NCI-H446 (cell line): ENCODE measurements at places on chromosomes 4 and X.

DNA sequence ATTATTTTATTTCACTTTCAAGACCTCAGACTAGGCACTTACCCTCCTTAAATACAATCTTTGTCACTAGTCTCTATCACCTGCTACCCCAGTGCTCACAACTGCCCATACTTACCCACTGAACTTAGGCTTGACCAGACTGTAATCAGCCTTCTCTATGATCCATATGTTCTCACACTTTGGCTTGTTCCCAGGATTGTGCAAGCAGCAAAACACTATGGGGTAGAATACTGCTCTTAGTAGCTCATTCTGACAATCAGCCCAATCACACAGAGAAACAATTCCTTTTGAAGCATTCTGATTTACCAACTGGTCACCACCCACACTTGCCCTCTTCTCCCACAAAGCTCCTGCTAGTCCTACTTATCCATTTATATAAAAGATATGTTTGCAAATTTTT, 878.3 kb downstream of the FSTL5 start:
- no peak for DNase-seq

GRCh38 chrX:130186651-130187050, 14.9 kb downstream of the RAB33A start:
- no peak for DNase-seq

GRCh38 chrX:23114241-23114640, 114.5 kb downstream of the DDX53 start:
- no peak for DNase-seq

GRCh38 chr4:589219-589963, 13.3 kb upstream of the TMEM271 start:
- no peak for DNase-seq

DNA sequence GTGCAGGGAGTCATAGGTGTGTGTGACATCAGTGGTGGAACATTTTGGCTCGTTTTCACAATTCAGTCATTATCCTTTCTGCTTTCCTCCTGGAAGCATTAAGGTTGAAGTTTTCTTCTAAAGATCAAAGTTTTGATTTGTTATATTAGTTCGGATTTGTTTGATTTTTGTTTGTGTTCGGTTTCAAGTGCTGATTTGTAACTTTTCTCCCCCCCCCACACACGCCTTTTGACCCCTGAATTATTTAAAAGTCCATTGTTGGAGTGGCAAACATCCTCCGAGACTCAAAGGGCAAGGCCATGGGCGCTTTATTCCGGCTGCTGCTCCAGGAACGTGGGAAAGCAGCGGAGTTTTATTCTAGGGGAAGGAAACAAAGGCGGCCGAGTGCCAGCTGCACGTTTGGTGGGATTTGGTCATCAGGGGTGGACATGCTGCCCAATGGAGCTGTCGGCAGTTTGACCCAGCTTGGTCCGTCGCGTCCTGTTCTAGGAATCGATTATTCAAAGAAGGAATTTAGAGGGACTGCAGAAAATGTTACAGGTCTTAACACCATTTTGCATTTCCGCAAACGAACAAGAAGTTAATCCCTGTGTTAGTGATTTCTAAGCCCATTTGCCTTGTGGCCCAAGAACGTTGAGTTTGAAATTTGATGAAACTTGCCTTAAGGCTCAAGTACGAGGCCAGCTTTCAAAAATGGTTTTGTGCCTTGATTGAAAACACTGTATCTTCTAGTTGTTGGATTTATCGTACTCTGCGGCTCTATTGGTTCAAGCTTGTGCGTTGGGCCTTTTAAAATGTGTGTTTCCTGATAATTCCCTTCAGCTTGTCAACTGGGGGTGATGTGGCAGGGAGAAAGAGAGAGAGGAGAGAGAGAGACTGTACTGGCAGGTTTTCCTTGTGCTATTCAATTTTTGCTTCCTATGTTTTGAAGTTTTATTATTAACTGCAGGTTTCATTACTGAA, 565 bp upstream of the ZNF41 start:
- no peak for DNase-seq
